Fibroblast of villous mesenchyme (primary cell): ENCODE measurements at places on chromosomes 1 and 21. TPM values are rescaled to one million over a fixed set of nuclear protein-coding genes. Genes with fewer than 3 reads are reported as not detected.

The NTRK1 gene
- not detected in 2 replicates for total RNA-seq

The DEPDC1 gene
- 12.6 and 30.2 TPM in 2 replicates for total RNA-seq

The CCDC185 gene
- total RNA-seq = not detected in 2 replicates

The TNFRSF4 gene
- 0.32 and 0.43 TPM in 2 replicates for total RNA-seq

The LCE1D gene
- total RNA-seq = not detected in 2 replicates

The PDE9A gene
- 3.9 and 9.5 TPM in 2 replicates for total RNA-seq

The MROH9 gene
- total RNA-seq = under 0.01 TPM in 2 replicates

The IL22RA1 gene
- not detected in 2 replicates for total RNA-seq

The FCRL1 gene
- total RNA-seq = not detected in 2 replicates

The GBP6 gene
- under 0.01 TPM in 1 of 2 replicates, not detected in the other for total RNA-seq

The HEYL gene
- total RNA-seq = under 0.01 and 0.32 TPM in 2 replicates

The HES3 gene
- total RNA-seq = not detected in 2 replicates

The ATPAF1 gene
- 43.8 and 66.1 TPM in 2 replicates for total RNA-seq

The LCE1C gene
- not detected in 2 replicates for total RNA-seq

DNA sequence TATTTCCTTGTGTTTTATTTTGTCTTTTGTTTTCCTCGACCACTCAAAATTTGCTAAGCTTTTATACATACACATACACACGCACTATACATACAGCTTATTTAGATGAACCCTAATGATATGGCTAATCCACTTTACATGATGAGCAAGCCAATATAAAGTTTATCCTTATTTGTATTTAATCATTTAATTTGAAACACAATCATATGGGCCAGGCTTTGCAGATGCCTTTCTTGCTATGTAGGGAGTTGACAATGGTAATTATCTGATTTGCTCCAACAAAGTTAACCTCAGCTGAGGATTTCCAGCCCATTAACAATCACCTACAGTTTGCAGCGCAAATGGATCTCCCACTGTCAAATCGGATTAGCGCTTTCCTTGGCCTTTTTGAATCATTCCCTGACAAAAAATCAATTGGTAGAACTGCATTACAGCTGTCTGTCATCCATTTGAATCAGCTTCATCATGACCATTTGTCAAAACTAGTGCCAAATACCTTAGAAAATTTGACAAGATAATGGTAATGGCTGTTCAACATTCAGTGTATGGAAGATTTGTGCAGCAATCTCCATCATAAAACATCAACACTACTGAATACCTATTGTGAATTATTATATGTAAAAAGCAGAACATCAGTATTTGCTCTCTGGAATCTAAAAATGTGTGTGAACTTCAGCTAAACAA, 352.6 kb downstream of the MRPL39 start:
- DNase-seq = no peak

DNA sequence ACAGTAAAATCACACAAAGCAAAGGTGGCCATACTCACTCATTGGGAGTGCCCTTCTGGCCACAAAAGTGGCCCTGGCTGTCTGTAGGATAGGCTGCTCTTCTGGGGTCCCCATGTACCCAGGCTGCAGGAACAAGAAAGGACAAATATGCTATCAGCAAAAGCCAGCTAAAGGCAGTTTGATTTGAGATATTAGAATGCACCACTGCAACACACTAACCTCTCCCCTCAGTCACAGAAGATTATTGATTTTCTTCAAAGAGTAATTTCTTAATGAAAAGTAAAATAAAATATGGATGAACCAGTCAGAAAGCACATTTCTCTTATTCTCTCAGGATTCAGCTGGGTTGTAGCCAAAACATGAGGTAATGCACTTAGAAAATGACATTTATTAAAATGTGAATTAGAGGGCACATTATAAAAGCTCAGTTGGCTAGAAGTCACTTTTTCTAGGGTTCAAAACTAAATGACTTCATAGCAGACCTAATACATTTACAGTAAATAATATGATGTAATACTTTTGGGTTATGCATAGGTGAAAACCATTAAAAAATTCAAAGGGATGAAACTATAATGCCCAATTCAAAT, 140.8 kb downstream of the LHX8 start:
- no peak for DNase-seq

- DNase-seq = no peak
Measured at GRCh38 chr1:109863667-109864046, 47.0 kb upstream of the CSF1 start.

- DNase-seq = no peak
Measured at GRCh38 chr1:217498209-217498608, 132.7 kb downstream of the GPATCH2 start.

- peak; percentile 19 for DNase-seq
Measured at GRCh38 chr1:210292231-210292871, 36.4 kb upstream of the HHAT start.

DNA sequence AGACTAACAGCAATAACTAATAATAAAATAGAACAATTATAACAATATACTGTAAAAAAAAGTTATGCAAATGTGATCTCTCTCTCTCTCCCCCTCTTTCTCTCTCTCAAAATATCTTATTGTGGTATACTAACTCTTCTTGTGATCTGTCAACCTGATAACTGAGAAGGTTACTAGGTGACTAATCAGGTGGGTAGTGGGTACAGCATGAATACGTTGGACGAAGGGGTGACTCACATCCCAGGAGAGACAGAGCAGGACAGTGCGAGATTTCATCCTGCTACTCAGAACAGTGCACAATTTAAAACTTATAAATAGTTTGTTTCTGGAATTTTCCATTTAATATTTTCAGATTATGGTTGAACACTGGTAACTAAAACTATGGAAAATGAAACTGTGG, 257.5 kb downstream of the LRRC40 start:
- DNase-seq = peak; percentile 2

DNA sequence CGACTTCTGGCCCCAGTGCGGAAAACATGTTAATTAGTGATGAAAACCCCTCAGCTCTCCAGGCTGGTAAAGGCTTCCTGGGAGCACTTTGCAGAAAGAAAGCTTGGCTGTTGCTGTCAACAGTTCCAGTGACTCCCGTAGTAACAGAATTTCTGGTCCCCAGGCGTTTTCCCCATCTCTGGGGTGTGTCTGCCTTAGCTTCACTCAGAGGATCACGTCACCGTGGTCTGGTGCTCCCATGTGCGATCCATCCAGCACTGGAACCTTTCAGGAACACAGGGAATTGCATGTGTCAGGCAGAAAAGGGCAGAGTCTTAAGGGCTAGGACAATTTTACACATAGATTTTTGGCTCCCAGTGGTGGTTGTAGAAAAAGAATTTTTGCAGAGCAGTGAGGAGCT, 470.4 kb upstream of the USP24 start:
- no peak for DNase-seq

DNA sequence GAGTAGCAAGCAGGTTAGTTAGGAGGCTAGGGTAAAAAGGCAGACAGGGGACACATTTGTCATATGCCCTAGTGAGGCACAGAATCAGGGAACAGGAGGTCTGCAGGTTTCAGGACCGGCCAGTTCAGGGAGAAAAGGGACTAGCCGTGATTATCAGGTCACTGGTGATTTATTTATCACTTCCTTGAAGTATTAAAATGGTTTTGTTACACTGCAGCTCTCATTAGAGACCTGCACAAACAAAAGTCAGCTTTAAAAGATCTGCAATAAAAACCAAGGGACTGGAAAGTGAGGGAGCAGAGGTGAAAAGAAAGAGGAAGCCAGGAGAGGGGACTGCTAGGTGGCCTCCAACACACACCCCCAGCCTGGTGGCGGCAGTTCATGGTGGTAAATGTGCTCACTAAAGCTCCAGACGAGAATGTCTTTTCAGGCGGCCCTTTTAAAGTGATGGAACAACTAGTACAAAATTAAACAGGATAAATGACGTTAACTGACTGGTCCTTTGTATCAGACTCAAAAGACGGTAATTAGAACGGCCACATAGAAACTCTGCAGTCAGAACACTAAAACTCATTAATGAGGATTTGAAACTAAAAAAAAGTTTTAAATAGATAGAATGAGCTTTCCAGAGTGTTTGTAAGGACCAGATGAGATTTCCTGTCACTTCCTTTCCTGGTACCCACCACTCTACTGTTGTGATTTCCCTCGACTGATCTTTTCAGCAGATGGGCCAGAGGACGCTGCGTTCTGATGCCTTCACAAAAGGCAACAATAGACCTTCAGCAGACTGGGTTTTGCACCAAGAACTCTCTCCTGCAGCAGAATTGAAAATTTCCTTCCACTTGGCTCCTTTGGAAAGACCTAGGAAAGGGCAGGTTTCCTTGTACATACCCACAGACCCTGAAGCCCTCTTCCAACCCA, 136.8 kb downstream of the NTPCR start:
- no peak for DNase-seq

DNA sequence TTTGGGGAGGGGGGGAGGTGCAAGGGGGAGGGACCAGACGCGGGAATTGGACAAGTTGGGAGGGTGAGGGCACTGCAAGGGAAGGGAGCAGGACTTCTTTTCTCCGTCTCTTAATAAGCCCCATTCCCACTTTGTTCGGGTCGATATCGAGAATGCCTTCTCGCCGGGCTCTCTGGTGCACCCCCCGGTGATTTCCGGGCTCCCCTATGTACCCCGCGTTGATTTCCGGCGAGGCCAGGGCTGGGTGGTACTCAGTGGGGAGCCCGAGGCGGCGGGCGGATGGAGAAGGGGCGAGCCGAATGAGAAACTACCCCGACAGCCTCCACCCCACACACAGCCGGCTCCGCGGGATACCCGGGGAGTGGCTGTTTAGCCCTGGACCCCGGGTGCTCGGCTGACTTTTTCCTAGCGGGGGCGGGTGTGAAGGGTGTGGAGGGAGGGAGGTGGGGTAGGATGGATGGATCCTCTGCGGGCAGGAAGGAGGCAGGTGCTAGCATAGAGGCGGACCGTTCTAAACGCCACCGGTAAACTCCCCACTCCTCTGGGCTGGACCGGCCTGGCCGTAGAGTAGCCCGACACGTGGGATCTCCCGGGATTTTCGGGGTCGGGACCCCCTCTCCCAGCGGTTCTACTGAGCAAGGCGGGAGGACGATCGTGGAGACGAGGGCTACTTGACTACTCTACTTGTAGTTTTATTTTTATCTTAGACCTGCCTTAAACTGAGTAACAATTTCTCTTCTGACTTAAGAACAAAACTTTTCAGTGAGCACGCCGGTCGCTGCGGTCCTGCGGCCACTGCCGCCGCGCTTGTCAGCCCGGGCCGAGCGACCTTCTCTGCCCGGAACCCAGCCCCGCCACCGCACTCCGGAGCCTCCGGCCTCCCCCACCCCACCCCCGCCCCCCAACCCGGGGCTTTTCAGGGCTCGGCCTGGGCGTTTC, 1.0 kb downstream of the RNF220 start:
- DNase-seq = no peak

DNA sequence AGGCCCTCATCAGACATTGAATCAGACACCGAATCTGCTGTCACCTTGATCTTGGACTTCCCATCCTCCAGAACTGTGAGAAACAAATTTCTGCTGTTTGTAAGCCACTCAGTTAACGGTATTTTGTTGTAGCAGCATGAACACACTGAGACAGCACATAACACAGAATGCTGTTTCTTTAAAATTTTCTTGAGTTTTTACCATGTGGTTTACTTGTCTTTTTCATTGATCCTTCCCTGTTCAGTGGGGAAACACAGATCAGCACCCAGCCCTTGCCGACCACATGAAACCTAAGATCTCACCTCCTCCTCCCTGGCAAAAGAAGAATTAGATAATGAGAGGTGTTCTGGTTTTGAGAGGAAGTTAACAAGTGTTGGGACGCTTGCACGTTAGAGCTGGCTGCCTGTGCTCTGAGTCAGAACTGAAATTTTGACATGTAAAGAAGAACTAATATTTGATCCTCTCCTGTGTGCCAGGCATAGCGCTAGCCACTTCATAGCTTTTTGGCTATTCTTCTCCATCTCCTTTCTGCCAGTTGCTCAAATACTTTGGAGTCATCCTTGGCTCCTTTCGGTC, 179.6 kb downstream of the DHRS3 start:
- DNase-seq = no peak

- peak; percentile 89 for DNase-seq
Measured at GRCh38 chr1:154155251-154155650, 378 bp upstream of the NUP210L start.

GRCh38 chr1:24990779-24991641, 60.9 kb upstream of the RUNX3 start:
- DNase-seq = no peak

- no peak for DNase-seq
Measured at GRCh38 chr1:206041640-206042039, 11.3 kb upstream of the RHEX start.

DNA sequence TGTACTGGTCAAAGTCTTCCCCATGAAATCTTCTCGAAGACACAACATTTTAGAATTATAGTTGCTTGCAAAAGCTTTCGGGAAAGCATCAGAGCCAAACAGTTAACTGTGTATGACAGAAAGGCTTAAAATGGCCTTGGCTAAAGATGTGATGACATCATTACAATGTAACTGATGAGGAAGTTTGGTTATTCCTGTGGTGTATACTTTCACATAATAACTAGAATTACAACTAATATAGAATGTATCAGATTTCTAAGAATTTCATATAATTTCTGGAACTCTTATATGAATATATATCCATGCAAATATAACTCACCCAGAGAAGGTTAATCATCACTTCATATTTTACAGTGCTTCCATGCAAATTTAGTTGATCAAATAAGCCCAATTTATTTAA, 8.4 kb downstream of the TP73 start:
- no peak for DNase-seq

- DNase-seq = peak; percentile 66
Measured at GRCh38 chr1:116497656-116498055, 73.2 kb downstream of the CD58 start.

- DNase-seq = no peak
Measured at GRCh38 chr1:17177651-17178050, 27.3 kb upstream of the PADI1 start.

GRCh38 chr1:161763522-161764098, 2.5 kb upstream of the ATF6 start:
- peak; percentile 30 for DNase-seq

GRCh38 chr21:45333583-45334121, 46.0 kb upstream of the POFUT2 start:
- DNase-seq = no peak

DNA sequence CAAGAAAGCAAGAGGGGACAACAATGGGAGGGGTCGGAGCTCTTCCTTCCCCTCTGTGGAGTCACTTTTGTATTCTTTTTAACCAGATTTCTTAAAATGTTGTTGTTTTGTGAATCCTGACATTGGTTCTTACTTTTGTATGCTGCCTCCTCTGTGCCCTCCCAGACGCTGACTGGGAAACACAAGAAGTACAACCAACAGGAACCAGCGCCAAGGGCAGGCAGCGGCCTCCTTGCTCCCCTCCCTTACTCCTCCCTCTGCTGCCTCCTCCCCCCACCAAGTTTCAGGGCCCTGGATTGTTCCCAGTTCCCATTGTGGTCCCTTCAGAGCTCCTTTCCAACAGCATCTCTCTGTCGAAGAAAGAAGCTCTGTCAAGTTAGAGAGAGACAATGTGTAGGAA, 111.1 kb downstream of the BRINP2 start:
- DNase-seq = no peak

DNA sequence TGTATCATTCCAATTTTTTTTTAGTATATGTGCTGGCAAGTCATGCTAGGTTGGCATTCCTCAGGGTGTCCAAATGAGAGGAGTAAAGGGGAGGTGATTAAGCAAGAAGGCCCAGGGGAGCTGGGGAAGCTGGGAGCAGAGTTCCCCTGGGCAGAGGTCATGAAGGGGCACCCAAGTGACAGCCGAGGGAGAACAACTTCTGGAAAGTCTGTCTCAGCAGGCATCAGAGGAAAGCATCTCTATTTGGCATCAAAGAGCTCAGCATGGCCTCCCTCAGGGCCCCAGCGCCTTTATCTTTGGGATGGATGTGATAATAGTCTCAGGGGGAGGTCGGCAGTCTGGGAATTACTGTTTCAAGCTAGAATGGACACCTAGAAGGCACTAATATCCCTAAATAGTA, 5.0 kb upstream of the ENO1 start:
- no peak for DNase-seq
